Hindlimb muscle (tissue), 1 donor: ENCODE measurements at places on chromosomes 2 and 18. TPM values are rescaled to one million over a fixed set of nuclear protein-coding genes. Genes with fewer than 3 reads are reported as not detected.
A peak's percentile ranks its signal among the peaks of the same experiment; 100 is the strongest.

- DNase-seq = no peak
These were observed 70.0 kb downstream of the ATP9B start for GRCh38 chr18:79139206-79139605.

GRCh38 chr2:136715146-136715545 lies 50.2 kb upstream of the THSD7B start:
- no peak for DNase-seq

- DNase-seq = no peak
These were observed 755 bp downstream of the SPAST start for GRCh38 chr2:32064021-32064601.

- DNase-seq = no peak
These were observed 2.0 kb downstream of the GAREM2 start for GRCh38 chr2:26174691-26175465.

GRCh38 chr2:133045787-133046186 lies 375.8 kb upstream of the LYPD1 start:
- no peak for DNase-seq

DNA sequence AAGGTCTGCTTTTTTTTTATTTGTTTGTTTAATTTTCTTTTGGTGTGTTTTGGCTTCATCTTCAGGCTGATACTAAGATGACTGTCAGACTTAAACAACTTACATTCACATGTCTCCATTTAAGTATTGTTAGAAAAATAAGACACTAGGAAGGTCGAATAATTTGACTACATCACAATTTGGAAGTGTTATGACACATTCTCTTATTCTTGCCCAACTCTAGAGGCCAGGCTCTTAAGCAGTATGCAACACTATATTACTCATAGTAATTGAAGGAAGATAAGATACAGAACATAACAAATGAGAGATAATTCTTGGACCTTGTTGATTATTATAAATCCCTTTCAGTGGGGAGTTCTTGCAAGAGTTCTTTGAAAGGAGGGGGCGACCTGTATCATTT lies 295.3 kb upstream of the COL3A1 start:
- no peak for DNase-seq

GRCh38 chr2:127106991-127107621 lies at the start of gene BIN1:
BIN1 (minus strand) TSS chr2:127107154; CDS start chr2:127106943, 211 bp downstream.
- peak; percentile 94 for DNase-seq

DNA sequence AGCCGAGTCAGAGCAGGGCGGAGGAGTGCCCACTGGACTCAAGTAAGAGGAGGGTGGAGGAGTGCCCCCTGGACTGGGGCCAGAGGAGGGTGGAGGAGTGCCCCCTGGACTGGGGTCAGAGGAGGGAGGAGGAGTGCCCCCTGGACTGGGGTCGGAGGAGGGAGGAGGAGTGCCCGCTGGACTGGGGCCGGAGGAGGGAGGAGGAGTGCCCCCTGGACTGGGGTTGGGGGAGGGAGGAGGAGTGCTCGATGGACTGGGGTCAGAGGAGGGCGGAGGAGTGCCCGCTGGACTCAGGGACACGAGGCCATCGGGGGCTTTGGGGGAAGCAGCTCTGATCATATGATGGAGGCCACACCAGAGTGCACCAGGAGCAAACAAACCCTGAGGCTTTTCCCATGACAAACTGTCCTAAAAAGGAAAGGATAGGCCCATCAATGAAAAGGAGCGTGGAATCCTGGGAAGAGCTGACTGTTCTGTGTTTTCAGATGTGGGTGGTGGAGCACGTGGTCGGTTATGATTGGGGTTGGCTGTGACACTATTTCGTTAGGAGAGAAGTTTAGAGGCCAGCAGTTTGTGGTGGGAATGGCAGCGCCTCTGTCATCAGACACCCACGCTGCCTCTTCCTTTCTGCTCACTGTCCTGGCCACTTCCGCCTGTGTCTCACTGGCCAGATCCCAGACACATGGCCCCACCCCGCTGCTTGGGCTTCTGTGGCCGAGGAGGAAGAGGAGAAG lies 24.5 kb upstream of the HPCAL1 start:
- DNase-seq = no peak

- DNase-seq = no peak
These were observed 24.5 kb upstream of the PPP4R1 start for GRCh38 chr18:9638886-9639285.

DNA sequence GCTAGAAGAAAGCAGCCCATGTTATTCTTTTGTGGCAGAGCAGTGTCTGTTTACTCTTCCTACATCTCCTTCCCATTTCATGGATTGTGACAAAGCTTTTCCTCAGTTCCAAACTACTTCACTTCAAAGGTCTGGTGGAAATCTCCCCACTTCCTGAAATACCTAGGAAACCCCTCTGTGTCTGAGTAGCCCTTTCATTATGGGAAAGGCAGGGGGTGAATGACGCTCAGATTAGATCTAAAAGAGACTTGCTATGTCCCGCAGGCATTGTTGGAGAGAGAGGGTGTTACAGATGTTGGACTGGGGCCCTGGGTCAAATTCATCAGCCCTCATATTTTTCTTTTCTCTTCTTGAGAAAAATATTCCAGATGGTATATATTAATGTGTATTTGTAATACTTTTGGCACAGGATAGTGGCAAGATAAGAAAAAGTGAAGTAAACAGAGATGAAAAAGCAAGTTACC lies 675.0 kb downstream of the IRS1 start:
- DNase-seq = no peak

DNA sequence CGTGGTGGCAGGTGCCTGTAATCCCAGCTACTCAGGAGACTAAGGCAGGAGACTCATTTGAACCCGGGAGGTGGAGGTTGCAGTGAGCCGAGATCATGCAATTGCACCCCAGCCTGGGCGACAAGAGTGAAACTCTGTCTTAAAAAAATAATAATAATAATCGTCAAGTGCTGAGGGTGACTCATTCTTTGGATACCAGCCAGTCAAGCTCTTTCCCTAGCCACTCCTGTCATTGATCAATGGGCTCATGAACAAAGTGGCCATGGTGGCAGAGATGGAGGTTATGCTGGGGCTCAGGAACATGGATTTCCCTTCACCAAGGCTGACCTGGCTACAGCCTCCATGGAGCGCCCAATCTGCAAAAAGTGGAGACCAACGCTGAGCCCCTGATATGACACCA lies 94.5 kb upstream of the HAAO start:
- DNase-seq = no peak

DNA sequence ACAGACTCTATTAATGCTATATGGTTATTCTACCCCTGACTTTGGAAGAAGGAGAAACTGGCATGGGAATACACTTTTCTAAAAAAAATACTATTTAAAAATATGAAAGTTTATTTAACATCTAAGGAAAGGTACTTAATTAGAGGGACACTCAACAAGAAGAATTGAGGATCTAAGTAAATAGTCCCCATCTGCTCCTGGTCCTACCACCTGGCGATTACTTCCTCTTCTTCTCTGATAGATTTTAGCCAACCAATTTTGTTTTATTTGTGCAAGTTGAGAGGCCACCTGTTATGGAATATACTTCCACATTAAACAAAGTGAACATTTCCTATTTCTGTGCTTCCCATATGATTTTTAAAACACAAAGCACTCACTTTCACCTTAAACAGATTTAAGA lies 111.7 kb downstream of the BCL2 start:
- no peak for DNase-seq

CNDP2 gene
- polyA plus RNA-seq = 55.1 TPM

MALL gene
- polyA plus RNA-seq = 12.8 TPM

FAM117B gene
- polyA plus RNA-seq = 3.9 TPM

RFTN2 gene
- polyA plus RNA-seq = 13.2 TPM

ALPG gene
- not detected for polyA plus RNA-seq

MATN3 gene
- polyA plus RNA-seq = 1.1 TPM

SERPINB2 gene
- polyA plus RNA-seq = 0.85 TPM

DSC2 gene
- 8.9 TPM for polyA plus RNA-seq

SCN9A gene
- 5.5 TPM for polyA plus RNA-seq

DSG2 gene
- polyA plus RNA-seq = 3.8 TPM

GKN1 gene
- polyA plus RNA-seq = 0.25 TPM

BMP10 gene
- not detected for polyA plus RNA-seq

GKN2 gene
- not detected for polyA plus RNA-seq
